Stimulated activated CD8-positive, alpha-beta memory T cell treated with anti-CD3 and anti-CD28 coated beads, Interleukin-15, amount 100 ng/mL, for 48 hours (primary cell): ENCODE measurements at places on chromosomes 5 and 9.

- no peak for DNase-seq
Observed at GRCh38 chr5:82835488-82835887, 241.7 kb downstream of the TMEM167A start.

- DNase-seq = no peak
Observed at GRCh38 chr5:113451797-113452196, 17.0 kb upstream of the TSSK1B start.

DNA sequence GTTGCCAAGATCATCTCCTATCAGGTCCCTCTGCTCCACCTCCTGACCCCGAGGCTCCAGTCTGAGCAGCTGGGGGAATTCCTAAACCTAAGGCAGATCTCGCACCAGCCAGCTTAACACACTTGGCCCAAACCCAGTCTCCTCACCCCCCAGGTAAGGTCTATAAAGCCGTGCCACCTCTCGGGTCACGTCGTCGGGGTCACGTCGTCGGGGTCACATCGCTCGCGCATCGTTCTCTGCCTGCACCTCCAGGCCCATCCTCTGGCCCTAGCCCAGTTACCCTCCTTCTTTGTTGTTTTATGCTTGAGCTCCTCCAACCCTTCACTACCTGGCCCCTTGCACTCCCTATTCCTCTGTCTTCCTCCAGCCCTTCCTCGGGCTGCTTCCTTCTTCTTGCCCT, 77.2 kb downstream of the CTSL start:
- no peak for DNase-seq

GRCh38 chr5:91928754-91929521, 545.8 kb upstream of the ARRDC3 start:
- DNase-seq = no peak

GRCh38 chr9:136665111-136665703, 2.5 kb downstream of the EGFL7 start:
- no peak for DNase-seq

DNA sequence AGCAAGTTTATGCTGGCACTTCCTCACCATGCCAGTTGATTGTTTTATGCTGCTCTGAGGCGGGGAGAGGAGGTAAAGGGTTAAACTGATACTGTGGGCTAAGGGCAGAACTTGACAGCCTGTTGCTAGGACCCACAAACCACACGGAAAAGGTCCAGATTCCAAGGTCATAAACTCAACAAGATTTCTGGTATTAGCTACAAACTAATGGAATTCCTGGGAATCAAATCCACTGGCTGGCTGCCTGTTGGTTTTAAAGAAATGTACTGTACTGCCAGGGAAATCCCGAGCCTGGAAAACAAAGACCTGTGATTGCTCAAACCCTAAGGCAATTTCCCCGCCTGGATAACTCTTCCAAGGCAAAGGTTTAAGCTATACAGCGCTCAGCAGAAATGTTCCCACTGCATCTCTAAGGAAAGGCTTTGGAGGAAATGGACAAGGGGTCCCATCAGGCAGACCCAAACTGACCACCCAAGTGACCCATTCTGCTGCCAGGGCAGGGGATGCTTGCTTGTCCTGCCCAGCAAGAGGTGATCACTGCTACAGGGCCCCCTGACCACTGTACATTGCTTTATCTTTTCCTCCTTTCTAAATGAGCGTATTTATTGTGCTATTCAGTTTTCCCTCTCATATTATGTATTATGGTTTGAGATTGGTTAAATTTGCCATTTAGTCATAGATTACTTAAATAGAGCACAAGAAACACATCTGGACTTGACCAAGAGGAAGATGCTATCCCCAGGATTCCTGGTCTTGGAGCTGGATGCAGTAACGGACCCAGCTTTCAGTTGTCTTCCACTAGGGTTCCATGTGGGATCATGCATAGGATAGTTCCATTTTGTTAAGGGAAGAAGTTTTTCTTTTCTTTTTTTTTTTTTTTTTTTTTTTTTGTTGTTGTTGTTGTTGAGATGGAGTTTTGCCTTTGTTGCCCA, 124.3 kb downstream of the SUSD1 start:
- no peak for DNase-seq
